ENCODE measurements at places on chromosomes 2 and 18. TPM values are rescaled to one million over a fixed set of nuclear protein-coding genes. Genes with fewer than 3 reads are reported as not detected.

GRCh38 chr2:38187541-38188011, 111.6 kb upstream of the CYP1B1 start:
- H3K4me3 ChIP-seq = no peak overlapping the region
- DNase-seq = no peak

- peaks cover 3% of the 10 kb centered on the region for H3K27me3 ChIP-seq
- H3K4me1 ChIP-seq = no peaks in the 10 kb centered on the region
- H3K4me3 ChIP-seq = no peak overlapping the region
- no peak overlapping the region for H3K27ac ChIP-seq
Measured at GRCh38 chr2:60695793-60696192, 60.3 kb upstream of the PAPOLG start.

DNA sequence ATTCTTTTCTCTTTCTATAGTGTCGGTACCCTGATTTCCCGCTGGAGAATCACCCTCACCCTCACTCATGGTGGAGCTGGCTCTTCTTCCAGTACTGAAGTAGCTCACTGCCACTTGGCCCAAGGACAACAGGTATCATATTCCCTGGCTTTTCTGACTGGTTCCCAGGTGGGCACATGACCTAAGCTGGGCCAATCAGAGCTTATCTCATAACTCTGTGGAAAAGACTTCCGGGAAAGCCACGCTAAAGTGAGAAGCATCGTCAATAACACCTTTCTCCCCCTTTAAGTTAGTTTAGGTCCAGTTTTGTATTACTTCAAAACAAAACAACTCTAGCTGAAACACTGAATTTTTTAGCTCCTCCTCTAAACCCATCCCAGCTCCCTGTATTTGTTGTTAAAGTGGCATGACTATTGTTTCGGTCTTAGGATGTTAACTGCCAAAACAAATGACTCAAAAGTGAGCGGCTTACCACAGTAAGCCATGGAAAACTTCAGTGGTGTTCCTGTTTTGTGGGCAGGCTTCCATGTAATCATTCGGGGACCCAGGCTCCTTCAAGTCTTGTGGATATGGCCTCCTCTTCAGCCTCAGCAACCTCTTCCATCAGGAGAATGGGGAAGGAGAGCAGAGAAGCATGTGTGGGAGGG, 137.4 kb upstream of the DLX2 start:
- peaks cover 23% of the 10 kb centered on the region for H3K27me3 ChIP-seq
- H3K36me3 ChIP-seq = no peaks in the 10 kb centered on the region
- no peak for DNase-seq

GRCh38 chr18:50115095-50115494, 79.9 kb downstream of the MYO5B start:
- no peak overlapping the region for H3K4me3 ChIP-seq
- H3K4me1 ChIP-seq = no peaks in the 10 kb centered on the region
- H3K27me3 ChIP-seq = no peaks in the 10 kb centered on the region
- H3K27ac ChIP-seq = no peak overlapping the region
- no peak for DNase-seq

Gene LYG2
- total RNA-seq = not detected
